ENCODE measurements at places on chromosomes 7 and 10. TPM values are rescaled to one million over a fixed set of nuclear protein-coding genes. Genes with fewer than 3 reads are reported as not detected.

PKD2L1 gene
- total RNA-seq: not detected

DNA sequence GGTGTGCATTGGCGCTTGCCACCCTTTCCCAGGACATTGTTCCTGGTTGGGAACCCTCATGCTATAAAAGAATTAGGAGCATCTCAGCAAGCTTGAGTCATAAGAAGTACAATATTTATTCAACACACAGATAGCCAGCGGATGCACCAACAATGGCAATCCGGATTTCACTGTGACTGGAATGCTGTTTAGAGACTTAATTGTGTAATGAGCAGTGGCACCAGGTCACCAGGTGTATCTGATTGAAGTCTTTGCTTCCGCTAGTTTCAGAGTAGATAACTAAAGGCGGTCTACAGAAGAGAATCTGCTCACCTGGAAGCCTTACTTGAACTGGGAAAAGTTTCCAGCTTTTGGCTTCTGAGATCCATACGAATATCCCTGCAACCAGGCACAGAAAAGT is 772.3 kb upstream of the GHITM start:
- no peak for DNase-seq

GRCh38 chr10:49562893-49563292 is 24.0 kb upstream of the ERCC6 start:
- DNase-seq: no peak

GRCh38 chr10:110348336-110348735 is 43.6 kb upstream of the SMNDC1 start:
- DNase-seq: no peak

DNA sequence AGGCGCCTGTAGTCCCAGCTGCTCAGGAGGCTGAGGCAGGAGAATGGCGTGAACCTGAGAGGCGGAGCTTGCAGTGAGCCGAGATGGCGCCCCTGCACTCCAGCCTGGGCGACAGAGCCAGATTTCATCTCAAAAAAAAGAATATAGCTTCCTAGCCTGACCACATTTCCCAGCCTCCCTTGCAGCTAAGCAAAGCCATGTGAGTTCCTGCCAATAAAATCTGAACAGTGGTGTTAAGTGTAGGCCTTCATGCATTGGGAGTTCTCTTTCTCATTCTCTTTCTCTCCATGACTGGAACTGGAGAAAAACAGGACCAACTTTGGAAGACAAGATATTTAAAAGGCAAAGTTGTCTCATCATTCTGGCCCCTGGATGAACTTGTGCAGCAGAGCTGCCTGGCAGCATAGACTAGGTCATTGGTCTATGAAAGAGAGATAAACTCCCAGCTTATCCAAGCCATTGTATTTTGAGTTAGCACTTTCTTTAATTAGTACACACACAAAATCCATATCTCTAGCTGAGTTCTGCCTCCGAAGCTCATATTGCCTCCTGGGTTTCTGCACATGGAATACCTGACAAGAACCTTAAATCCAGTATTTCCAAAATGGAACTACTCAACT is 60.8 kb downstream of the TSPAN12 start:
- DNase-seq: no peak

DNA sequence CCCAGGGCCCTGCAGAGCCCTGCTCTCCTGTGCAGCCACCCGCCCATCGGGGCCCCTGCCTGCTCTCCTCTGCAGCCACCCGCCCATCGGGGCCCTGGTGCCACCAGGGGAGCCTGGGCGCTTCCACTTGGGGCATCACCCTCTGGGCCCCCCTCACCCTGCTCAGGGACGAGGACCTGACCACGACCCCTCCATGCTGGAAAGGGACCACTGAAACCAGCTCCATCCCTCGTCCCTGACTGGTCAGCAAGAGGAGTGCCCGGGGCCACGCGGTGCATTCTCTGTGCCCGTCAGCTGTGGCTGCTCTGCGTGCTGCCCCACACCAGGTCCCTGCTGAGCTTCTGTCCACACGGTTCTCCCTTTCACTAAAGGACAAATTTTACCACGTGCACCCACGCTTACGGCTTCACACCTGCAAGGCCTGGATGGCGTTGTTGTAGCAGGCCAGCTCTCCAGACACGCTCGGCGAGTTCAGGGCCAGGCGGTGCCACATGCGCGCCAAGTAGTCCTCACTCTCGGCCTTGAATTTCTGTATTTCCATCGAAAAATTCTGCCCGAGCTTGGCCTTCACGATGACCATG is 57.6 kb downstream of the CFAP46 start:
- DNase-seq: no peak

FFAR4 gene
- total RNA-seq: 1.0 TPM

GRCh38 chr7:148031811-148032210 is 558.8 kb upstream of the C7orf33 start:
- no peak for DNase-seq

DNA sequence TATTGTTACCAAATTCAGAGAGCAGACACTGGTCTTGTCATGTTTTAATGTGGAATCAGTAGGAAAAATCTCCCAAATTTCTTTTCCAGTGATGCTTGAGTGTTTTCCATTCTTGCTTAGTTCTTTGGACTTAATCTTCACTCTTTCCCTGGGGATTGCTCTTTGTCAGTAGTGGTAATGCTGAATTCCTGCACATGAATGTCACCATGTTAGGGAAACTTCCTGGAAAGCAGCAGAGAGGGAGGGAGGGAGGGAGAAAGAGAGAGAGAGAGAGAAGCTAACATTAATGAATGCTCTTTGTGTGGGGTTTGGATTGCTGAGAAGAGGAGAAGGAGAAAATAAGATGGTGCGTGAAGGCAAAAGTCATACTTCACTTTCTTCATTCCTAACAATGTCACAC is 295.3 kb upstream of the COBL start:
- no peak for DNase-seq

PSPH gene
- 11.4 TPM for total RNA-seq

DNA sequence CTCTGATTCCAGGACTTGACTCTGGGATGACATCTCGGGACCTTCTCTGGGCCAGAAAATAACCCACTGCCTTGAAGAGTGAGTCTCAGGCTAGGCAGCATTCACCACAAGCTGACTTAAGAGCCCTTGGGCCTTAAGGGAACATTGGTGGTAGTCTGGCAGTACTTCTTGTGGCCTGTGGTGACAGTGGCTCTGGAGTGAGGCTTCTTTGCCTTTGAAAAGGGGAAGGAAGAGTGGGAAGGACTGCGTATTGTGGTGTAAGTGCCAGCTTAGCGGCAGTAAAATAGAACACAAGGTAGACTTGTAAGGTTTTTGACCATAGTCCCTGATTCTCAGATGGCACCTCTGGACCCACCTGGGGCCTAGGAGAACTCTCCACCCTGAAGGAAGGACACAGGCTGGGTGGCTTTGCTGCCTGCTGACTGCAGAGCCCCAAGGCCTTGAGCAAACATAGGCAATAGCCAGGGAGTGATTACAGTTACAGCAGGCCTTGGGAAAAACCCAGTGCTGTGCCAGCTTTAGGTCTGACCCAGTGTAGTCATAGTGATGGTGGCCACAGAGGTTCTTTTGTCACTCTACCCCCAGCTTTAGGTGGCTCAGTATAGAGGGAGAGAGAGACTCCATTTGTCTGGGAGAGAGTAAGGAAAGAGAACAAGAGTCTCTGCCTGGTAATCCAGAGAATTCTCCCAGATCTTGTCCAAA is 483.9 kb downstream of the SH2D4B start:
- DNase-seq: no peak

DNA sequence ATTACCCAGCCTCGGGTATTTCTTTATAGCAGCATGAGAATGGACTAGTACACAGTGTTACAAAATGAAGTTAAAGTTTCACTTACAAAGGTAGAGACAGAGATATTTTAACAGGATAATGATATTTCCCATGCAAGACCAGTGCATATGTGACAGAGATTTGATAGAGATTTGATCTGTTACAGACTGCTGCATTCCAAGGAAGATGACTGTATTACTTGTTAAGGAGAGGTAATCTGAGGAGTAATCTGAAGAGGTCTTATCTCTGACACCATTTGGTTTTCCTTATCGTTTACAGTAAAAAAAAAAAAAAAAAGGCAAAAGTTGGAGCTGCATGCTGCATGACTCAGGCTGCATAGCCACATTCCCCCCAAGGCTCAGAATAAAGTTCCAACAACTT is 289.6 kb downstream of the POM121L12 start:
- no peak for DNase-seq

SLC18A2 gene
- 0.73 TPM for total RNA-seq

DNA sequence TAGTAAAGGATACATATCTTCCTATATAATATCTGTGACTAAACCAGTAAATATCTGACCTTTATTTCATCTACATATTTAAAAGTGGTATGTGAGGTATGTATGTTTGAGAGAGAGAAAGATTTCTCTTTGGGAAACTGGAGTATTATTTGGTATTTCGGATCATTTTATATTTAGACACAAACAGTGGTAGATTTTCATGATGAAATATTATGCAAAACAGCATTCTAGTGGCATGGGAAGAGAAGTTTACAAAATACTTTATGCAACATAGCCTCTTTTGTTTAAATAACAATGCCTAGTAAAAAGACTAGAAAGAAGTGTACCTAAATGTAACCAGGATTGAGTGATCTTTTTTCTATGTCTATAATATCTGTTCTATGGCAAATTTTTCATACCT is 98.6 kb upstream of the TMEM168 start:
- DNase-seq: no peak

DNA sequence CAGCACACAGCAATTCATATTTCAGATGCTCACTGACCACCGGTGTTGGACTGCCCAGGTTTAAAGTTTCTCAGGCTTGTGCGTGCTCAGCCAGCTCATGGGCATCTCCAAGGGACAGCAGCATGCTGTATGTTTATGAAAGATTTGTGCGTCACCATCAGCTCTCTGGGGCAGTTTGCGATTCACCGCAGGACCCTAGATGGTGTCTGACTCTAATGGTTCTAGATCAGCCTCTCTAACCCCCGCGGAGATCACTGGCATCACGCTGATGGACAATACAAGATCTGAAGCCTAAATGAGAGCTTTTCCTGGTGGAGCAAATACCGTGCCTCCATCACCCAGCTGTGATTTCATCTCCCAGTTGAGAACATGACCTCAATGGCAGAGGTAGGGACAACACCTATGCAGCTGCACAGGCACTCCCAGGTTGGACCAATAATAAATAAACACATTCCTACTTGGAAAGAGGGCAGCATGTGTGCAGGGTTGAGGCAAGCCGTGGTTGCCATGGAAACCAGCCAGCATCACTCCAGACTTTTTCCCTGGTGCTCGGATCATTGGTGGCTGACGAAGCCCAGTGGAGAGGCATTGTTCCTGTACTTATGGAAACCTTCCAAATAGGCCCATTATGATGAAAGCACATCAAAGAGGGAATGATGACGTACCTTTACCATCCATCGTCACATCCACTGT is 253.6 kb downstream of the KCNMA1 start:
- DNase-seq: no peak

SORBS1 gene
- total RNA-seq: 156 TPM

DNA sequence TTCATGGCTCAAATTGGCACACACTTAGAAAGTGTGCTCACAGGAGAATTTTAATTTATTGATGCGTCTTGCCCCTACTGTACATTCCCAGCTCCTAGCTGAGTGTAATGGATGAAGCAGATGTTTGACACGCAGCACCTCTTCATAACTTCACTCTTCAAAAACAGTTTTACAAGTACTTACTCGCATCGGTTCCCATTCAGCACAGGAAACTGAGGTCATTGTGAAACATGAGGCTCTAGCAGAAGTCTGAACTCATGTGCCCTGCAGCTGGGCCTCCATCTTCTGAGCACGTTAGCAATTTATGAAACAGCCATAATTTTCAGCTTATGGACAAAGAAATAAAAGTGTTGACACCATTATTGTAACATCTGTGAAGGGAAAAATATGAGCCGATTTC is 558.9 kb upstream of the MGMT start:
- DNase-seq: no peak

GRCh38 chr7:14698239-14698638 is 204.3 kb downstream of the DGKB start:
- no peak for DNase-seq

- DNase-seq: no peak
Measured at GRCh38 chr10:22856444-22857074, 71.3 kb upstream of the ARMC3 start.

DNA sequence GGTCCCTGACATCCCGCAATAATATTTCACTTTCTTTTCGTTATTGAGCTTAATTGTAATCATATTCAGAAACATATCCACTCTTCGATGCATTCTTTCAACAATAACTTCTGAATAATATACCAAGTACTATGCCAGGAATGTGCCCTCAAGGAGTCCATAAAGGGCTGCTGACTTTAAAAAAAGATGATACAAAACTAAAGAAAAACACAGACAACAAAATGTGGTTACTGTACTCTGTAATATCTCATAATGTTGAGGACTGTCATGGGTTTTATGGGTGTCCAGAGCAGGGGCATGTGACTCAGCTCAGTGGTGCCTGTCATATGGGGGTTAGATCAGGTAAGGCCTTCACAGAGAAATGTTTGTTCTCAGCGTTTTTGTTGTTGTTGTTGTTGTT is 73.7 kb downstream of the ARL4A start:
- DNase-seq: no peak

TDRD1 gene
- under 0.01 TPM for total RNA-seq

FGFR2 gene
- 31.8 TPM for total RNA-seq

DNA sequence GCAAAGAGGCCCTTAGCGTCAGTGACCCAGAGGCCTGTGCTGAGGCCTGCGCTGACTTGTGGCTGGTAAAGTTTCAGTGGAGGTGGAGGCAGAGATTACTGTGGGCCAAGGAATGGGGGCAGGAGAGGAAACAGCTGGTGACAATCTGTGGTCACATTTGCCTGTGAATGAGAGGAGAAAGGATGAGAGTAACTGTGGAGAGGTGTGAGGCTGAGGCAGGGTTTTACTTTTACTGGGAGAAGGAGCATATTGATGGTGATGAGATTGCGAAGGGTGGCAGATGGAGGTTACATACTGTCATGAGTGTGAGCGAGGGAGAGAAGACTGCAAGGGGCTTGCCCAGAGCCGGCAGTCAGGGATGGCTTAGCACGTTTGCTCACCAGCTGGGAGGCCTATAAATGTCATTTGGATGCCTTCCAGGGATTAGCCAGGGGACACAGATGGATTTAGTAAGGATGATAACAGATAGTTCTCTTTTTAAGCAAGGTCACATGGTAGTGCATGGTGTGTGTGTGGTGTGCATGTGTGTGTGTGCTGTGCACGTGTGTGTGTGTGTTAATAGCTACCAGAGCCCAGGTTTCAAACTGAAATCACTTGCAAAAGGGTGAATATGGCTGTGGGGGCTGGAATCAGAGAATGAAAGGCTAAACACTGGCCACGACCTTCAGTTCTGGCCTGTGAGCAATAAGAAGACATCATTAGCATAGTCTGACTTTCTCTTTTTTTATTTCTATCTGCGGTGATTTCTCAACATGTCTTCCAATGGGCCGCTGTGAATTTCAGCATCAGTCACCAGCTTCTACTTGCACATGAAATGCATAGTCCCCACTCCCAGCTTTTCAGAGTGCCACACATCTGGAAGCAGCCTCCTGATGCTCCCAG is 291.5 kb upstream of the ZNF32 start:
- DNase-seq: no peak

ACTR3C gene
- total RNA-seq: 5.0 TPM

GRCh38 chr10:615583-616152 is 73.8 kb downstream of the DIP2C start:
- no peak for DNase-seq

PVRIG gene
- 0.66 TPM for total RNA-seq
